Upper lobe of right lung (tissue), 1 donor: ENCODE measurements at places on chromosomes 7 and 10. TPM values are rescaled to one million over a fixed set of nuclear protein-coding genes. Genes with fewer than 3 reads are reported as not detected.

Gene CLRN3
- total RNA-seq: not detected

- no peak for DNase-seq
These were observed 9.1 kb downstream of the RASSF4 start for GRCh38 chr10:44968500-44969400.

- no peak for DNase-seq
These were observed 221.9 kb upstream of the INHBA start for GRCh38 chr7:41924796-41925195.

DNA sequence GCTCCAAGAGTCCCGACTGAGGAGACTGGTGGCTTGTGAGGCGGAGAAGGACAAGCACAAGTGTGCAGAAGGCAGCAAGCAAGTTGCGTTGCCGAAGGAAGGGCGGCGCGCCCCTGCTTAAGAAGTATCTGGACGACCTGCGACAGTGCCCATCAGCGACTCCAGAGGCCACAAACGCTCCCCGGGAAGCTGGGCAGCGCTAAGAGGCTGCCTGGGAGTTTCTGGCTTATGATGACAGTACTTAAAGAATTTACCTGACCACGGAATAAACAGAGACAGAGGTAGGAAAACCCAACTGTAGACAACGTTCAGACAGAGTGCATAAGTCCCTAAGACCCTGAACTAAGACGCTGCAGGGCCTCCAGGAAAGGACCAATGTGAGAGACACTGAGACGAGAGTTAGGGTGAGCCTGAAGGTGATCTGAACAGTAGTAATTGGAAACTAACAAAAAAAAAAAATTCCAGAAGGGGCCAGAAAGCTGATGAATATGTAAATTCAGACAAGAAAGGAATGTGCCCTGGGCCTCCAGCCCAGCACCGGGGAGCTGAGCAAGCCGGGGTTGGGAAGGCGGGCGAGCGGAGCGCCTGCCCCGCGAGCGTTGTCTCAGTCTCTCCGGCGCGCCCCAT is 1.0 kb downstream of the OSBPL3 start:
- peak; percentile 69 for DNase-seq

GRCh38 chr7:15464667-15465121 is 97.1 kb downstream of the AGMO start:
- DNase-seq: no peak
